ENCODE measurements at places on chromosomes 2 and 18.

GRCh38 chr18:75218065-75218923 is 7.7 kb downstream of the TSHZ1 start:
- DNase-seq, result no peak

- no peak for DNase-seq
These were observed 46.9 kb upstream of the CD28 start for GRCh38 chr2:203659331-203660049.

DNA sequence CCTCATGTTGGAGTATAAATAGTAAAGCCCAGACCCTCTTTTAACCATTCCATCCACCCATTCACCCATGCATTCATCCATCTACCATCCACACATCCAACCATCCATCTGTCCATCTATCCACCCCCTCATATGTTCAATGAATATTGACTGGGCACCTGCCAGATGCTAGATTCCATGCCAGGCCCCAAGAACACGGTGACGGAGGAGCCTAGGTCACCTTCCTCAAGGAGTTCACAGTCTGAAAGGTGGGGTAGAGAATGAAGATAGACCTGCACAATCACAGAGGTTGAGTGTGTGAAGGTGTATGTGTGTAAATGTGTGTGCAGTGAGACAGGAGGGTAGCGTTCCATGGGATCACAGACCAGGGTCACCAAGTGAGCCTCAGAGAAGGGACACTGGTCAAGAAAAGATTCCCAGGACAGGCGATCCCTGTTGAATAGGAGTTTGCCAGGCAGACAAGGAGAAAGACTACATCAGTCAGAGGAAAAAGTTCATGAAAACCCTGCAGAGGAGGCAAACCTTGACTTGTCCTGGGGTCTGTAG is 287.2 kb downstream of the CYP26B1 start:
- DNase-seq, result no peak

DNA sequence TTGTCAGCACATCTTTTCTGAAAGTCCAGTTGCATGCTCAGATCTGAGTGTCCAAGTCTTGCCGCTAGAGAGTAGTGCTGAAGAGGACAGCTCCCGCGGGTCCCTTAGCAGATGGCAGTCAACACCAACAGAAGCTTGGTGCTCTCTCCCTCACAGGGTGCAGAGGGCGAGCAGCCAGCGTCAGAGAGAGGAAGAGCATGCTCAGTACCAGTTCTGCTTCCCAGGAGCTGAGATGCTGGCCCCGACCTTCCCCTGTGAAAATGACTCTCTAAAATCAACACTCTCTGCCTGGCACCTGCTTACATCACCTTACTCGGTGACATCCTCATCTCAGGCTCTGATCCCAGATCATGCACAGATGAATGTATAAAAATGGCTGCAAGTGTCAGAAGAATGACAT is 86.0 kb upstream of the TWIST2 start:
- no peak for DNase-seq

- no peak for DNase-seq
These were observed 37.0 kb upstream of the ATP5MC3 start for GRCh38 chr2:175218551-175218950.

DNA sequence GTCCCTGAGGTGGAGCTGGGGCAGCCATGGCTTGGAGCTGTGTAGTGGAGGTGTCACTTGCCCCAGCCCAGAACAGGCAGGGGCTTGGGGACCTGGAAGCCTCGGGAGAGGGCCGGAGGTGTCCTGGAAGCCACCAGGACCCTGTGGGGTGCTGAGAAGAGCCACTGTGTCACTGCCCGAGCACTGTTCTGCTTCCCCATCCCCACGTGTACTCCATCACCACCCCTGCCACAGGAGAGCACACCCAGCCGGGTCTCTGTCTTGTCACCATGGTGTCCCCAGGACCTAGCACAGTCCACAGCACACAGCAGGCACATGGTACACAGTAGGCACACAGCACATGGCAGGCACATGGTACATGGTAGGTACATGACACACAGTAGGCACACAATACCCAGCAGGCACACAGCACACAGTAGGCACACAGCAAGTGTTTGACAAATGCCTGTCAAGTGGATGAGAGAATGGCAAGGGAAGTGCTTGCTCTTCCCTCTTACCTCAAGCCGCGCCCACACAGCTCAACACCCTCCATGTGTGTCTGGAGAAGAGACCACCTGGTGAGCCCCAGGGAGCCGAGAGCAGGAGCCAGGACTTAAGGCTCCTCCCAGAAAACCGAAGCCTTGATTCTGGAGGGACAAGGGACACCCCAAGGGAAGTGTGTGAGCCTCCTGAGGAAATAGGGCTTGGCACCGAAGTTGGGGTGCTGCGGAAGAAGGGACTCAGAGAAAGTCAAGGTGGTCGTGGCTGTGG is 13.3 kb downstream of the MBP start:
- no peak for DNase-seq

DNA sequence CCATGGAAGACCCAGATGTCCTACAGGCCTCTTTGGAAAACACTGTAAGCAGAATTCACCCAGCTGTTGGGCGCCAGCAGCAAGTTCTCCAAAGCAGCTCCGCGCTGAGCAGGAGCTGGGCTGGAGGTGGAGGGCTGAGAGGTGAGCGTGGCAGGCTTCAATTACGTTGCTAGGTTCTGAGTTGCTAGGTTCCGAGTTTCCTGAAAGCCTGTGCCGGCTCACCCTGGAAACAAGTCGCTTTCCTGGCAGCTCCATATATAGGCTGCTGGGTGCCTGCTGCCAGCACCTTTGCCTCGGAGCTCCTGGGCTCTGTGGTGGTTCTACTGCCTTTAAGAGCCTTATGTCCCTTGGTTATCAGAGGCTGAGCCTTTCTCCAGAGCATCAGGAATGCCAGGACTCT is 14.4 kb upstream of the EGR4 start:
- DNase-seq, result no peak

DNA sequence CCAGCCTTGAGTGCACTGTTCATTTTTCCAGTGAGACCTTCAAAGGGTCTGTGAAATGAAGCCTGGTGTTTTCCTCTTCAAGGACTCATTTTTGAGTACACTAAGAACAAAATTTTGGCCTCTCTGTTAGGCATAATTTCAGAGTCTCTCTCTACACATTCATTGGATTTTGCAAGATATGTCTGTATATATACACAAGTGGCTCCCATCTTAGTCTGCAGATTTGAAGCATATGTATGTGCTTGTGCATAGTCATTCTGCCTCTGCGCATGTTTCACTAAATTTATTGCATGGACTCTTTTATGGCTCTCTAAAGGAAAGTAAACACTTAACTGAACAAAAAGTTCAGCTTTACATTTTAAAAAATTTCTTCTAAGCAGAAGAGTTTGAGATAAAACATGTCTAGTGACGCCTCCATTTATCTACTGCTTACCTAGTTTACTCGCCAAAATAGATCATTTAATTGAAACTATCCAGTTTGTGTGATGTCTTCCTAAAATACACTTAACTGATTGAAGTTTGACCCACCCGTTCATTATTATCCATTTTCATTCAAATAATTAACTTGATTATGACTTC is 145.9 kb downstream of the FMNL2 start:
- no peak for DNase-seq

DNA sequence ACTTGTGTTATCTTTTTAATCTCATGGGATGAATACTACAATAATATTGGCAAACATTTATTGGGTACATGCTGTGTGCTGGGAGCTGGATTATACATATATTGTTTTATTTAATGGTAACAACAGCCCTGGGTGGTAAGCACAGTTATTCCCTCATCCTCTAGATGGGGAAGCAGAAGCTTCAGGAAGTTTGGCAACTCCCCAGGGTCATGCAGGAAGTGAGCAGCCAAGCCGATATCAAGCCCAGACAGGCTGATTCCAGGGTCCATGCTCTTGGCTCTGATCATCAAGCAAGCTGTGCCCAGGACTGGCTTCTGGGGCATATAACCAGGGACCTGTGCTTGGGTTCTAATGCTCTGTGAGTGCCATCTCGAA is 155.8 kb downstream of the ZNF516 start:
- DNase-seq, result peak; percentile 12

DNA sequence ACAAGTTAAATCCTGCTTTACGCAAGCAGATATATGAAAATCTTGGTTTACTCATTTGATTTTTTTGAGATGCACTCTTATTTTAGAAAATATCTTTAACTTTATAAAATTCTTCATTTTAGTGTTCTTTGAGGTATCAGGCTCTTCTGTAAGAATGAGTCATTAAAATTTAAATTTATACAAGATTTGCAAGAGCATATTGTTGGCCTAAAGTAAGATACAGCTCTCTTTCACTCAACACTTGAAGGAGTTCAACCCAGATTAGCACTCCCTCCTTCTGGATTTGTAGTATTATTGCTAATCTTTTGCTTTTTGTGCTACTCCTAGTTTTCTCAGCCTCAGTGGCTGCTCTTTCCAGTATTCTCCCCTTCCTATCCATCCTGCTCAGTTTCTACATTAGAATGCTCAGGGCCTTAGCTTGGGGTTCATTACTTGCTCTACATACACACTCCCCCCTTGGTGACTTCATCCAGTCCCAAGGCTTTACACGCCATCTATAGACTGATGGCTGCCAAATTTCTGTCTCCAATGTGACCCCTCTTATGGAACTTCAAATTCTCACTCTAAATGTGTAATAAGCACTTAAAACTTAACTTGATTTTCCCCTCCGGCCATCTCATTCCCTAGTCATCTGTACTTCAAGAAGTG is 425.3 kb upstream of the FANCL start:
- no peak for DNase-seq

GRCh38 chr2:25414781-25415180 is 73.1 kb upstream of the DNMT3A start:
- DNase-seq, result no peak

DNA sequence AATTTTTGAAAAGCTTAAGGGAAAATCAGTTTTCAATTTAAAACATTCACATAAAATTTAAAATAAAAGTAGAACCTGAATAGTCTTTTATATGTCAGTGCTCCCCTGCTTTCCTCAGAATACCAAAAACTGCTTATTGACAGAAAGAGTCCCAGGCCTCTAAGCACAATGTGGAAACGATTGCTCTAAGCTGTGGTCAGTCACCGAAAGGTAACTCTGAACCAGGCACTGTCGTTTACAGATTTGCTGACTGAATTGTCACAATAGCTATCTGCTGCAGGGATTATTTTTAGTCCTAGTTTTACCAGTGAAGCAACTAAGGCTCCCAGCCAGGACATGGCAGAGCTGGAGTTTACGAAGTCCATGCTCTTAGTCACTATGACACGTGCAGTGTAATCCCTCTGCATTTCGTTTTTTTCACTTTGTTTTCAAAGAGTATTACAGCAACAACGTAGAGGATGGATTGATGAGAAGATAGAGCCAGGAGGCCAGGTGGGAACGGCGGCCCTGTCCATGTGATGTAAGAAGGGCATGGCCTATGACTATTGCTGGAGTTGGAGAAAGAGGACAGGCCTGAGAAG is 28.1 kb upstream of the TMEM247 start:
- DNase-seq, result no peak

DNA sequence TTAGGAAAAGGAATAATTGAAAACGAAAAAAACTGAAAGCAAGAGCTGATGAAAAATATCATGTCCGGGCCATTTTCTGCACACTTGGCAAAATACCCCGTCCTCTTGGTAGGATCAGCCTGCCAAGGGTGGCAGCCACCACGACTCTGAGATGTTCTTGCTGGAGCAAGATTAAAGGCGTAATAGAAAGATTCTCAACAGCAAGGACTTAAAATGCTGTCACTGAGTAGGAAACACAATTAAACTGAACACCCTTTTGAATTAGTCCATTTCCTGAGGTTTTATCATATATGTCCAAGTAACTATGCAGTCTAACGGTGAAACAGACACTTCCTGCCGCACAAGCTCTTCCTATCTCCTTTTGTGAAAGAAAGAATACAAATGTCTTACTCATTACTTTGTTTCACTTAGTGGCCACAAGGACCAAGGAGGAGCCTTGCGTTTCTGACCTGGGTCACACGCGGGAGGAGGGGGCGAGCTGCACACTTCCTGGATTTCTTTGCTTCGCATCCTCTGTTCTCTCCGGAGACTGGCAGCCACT is 222.7 kb downstream of the PIEZO2 start:
- DNase-seq, result no peak

DNA sequence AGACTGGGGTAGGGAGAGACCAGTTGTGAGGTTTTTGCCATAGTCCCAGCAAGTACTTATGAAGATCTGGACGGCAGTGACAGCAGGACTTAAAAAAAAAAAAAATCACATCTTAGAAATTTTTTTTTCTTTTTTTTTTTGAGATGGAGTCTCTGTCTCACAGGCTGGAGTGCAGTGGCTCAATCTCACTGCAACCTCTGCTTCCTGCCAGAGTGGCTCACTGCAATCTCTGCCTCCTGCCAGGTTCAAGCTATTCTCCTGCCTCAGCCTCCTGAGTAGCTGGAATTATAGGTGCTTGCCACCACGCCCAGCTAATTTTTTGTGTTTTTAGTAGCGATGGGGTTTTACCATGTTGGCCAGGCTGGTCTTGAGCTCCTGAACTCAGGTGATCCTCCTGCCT is 22.4 kb upstream of the STAT4 start:
- DNase-seq, result no peak

DNA sequence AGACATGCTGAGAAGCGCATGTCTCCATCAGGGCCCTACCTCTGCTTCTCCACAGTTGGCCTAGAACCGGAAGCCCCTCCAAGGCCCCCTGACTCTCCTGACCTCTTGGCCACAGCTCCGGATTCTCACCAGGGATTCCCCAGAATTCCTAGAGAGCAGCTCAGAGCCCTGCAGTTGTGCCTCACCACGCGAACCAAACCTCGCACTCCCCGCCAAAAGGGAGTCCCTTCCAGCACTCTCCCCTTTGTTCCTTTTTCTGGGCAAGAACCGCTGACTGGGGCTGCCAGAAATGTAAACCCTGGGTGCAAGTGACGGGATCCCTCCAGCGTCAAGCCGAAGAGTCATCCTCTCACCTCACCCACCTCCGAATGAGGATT is 36.7 kb downstream of the AFF3 start:
- DNase-seq, result no peak

DNA sequence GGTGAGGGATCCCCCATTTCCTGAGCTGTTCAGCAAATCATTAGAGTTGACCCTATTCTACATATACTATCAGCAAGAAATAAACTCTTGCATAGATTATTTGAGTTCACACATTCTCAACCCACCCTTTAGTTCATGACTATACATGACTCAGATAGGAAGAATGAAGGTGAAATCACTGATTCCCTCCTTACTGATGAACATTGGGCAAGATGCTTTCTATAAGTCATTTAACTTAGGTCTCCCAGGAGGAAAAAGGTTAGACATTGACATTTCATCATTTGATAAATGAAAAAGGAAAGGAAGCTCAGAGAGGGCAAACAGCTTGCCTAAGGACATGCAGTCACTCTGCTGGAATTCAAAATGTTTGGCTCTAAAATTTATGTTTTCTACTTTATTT is 408.0 kb downstream of the TMEM182 start:
- no peak for DNase-seq
